ENCODE measurements at places on chromosomes 4 and X. TPM values are rescaled to one million over a fixed set of nuclear protein-coding genes. Genes with fewer than 3 reads are reported as not detected.

PABPC1L2B gene
- total RNA-seq: not detected

FSTL5 gene
- not detected for total RNA-seq

TRIM60 gene
- total RNA-seq: not detected

KCND1 gene
- total RNA-seq: 9.7 TPM

MAGED4 gene
- total RNA-seq: 5.7 TPM

PRSS12 gene
- total RNA-seq: 48.7 TPM

SPANXA2 gene
- total RNA-seq: not detected

SRPX2 gene
- total RNA-seq: 45.4 TPM

USP17L11 gene
- not detected for total RNA-seq

GRCh38 chr4:128107766-128108165, 46.7 kb downstream of the LARP1B start:
- DNase-seq: no peak
- H3K4me3 ChIP-seq: no peak overlapping the region
- no peaks in the 10 kb centered on the region for H3K27me3 ChIP-seq

- no peak overlapping the region for H3K27ac ChIP-seq
- peaks cover 14% of the 10 kb centered on the region for H3K4me1 ChIP-seq
- DNase-seq: no peak
- no peak overlapping the region for H3K4me3 ChIP-seq
- no peaks in the 10 kb centered on the region for H3K36me3 ChIP-seq
- H3K27me3 ChIP-seq: no peaks in the 10 kb centered on the region
These were observed 68.4 kb upstream of the SCML1 start for GRCh38 chrX:17668929-17669328.

DNA sequence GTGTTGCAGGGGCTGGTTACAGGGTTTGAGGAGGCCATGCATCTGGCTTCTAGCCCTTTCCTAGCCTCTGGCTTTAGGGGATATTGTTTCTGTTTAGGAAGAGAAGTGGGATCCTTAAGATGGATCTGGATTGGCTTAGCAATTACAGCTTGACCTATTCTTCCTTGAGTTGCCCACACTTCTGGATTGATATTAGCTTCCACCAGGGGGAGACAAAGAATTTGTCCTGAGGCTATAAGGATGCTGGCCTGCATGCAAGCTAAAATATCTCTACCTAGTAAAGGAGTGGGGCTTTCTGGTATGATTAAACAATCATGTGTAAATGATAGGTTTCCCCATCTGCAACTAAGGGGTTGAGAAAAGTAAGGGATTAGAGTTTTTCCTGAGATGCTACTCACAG, 117.2 kb downstream of the TEX13C start:
- no peaks in the 10 kb centered on the region for H3K4me1 ChIP-seq
- no peak overlapping the region for H3K4me3 ChIP-seq
- H3K27ac ChIP-seq: no peak overlapping the region

- H3K27me3 ChIP-seq: no peaks in the 10 kb centered on the region
- peaks cover 19% of the 10 kb centered on the region for H3K36me3 ChIP-seq
- peak overlapping the region; percentile 82 for H3K27ac ChIP-seq
- H3K4me1 ChIP-seq: peaks cover 9% of the 10 kb centered on the region
- DNase-seq: peak; percentile 52
These were observed 80.8 kb downstream of the HMGN5 start for GRCh38 chrX:81120936-81121371.

- H3K4me1 ChIP-seq: no peaks in the 10 kb centered on the region
- H3K27ac ChIP-seq: no peak overlapping the region
- H3K36me3 ChIP-seq: peaks cover 5% of the 10 kb centered on the region
- no peaks in the 10 kb centered on the region for H3K27me3 ChIP-seq
- no peak overlapping the region for H3K4me3 ChIP-seq
These were observed 7.5 kb downstream of the YY2 start for GRCh38 chrX:21863241-21863640.

- peak overlapping the region; percentile 36 for H3K4me3 ChIP-seq
- peak; percentile 16 for DNase-seq
- H3K27ac ChIP-seq: peak overlapping the region; percentile 68
- H3K27me3 ChIP-seq: no peaks in the 10 kb centered on the region
- peaks cover 23% of the 10 kb centered on the region for H3K36me3 ChIP-seq
These were observed 7.0 kb downstream of the PRSS12 start for GRCh38 chr4:118345813-118346212.

DNA sequence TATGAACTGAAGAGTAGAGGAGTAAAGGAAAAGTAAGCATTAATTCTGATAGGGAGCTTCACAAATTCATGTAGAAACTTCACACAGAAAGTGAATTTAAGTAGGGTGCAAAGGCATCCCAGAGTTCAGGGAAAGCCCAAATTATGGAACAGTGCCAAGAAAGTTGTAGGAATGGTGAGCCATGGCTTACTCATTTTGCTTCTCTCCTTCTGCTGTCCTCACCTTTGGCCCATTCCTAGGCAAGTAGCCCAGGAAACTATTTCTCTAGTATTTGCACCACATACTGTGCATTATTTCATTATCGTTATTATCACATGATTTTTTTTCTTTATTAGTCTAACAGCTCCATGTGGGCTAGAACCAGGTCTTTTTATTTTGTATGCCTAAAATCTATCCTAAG, 34.9 kb upstream of the IL1RAPL1 start:
- H3K27me3 ChIP-seq: no peaks in the 10 kb centered on the region
- no peaks in the 10 kb centered on the region for H3K36me3 ChIP-seq
- H3K4me1 ChIP-seq: peaks cover 8% of the 10 kb centered on the region
- H3K4me3 ChIP-seq: no peak overlapping the region
- no peak overlapping the region for H3K27ac ChIP-seq
- DNase-seq: no peak

GRCh38 chr4:24743206-24743605, 52.2 kb upstream of the SOD3 start:
- H3K4me1 ChIP-seq: no peaks in the 10 kb centered on the region
- no peaks in the 10 kb centered on the region for H3K27me3 ChIP-seq
- H3K27ac ChIP-seq: no peak overlapping the region
- no peak for DNase-seq
- no peaks in the 10 kb centered on the region for H3K36me3 ChIP-seq

DNA sequence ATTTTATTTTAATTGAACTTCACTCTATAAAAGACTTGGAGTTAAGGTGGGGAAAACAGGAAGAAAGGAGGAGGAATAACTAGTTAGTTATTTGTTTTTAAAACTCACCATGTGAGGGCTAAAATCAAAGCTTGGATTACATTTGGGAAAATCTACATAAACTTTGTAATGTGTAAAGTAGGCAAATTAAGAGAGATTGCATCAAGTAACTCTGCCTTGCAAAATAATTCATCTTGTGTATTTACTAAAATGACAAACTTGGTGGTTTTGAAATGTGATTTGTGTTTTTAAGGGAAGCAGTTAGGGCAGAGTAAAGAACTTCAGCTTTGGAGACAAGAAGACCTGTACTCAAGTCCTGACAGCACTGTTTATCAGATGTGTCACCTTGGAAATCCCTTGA, 43.3 kb upstream of the RASSF6 start:
- DNase-seq: no peak
- peaks cover 39% of the 10 kb centered on the region for H3K4me1 ChIP-seq
- H3K27ac ChIP-seq: peak overlapping the region; percentile 50
- H3K27me3 ChIP-seq: no peaks in the 10 kb centered on the region

GRCh38 chr4:7166981-7167700, 25.2 kb upstream of the SORCS2 start:
- no peak overlapping the region for H3K4me3 ChIP-seq
- H3K27me3 ChIP-seq: peaks cover 79% of the 10 kb centered on the region
- no peak overlapping the region for H3K27ac ChIP-seq
- DNase-seq: no peak

DNA sequence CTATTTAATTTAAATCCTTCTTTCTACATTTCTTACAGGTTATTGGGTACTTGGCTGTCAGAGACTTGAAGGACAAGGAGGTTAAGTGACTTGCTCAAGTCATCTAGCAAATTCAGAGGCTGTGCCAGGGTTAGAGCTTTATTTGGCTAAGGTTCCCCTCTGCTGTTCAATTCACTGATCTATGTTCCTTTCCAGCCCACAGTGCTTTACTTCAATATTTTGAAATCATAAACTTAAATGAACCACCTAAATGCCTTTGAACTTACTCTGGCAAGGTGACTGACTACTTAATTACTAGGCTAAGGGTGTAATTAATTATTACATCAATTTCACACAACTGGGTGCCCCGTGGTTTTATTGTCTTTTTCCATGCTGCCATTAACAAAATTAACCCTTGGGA, 288.7 kb downstream of the CAMK2D start:
- peaks cover 6% of the 10 kb centered on the region for H3K36me3 ChIP-seq
- H3K27ac ChIP-seq: no peak overlapping the region
- no peak for DNase-seq
- peaks cover 35% of the 10 kb centered on the region for H3K4me1 ChIP-seq
- H3K27me3 ChIP-seq: no peaks in the 10 kb centered on the region

All from Calu3 (cell line).